ENCODE measurements at places on chromosomes 3 and 15.

DNA sequence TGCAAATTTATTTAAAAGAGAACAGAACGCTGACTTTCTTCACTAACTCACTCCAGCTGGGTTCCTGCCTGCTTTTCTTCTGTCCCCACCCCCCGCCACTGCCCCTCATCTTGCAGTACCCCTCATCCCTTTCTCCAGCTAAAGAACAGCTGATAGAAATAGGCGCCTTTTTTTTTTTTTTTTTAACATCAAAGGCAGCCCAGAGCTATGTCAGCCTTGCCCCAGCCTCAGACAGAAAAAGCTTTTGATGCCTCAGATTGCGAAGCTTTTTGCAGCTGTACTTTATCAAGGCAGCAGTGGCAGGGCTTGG lies 1.8 kb downstream of the CADPS start:
- no peak for DNase-seq

DNA sequence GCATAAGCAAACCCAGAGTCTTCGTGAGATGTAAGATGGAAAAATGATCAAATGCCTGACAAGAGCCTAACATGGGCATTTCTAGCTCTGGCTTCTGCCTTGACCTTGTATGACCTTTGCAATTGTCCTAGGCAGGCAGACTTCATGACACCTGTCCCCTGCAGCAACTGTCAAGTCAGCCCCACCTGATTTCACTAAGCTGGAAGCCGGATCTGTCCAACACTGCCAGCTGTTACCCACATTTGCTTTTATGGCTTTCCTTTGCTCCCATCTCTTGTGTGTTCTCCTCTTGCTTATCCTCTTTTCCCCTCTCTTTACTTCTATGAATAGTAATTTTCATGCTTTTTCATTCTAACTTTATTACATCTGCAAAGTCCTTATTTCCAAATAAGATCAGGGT lies 48.5 kb upstream of the TNIK start:
- no peak for DNase-seq

GRCh38 chr3:53161820-53162671 lies 1.0 kb downstream of the PRKCD start:
- peak; percentile 26 for DNase-seq

DNA sequence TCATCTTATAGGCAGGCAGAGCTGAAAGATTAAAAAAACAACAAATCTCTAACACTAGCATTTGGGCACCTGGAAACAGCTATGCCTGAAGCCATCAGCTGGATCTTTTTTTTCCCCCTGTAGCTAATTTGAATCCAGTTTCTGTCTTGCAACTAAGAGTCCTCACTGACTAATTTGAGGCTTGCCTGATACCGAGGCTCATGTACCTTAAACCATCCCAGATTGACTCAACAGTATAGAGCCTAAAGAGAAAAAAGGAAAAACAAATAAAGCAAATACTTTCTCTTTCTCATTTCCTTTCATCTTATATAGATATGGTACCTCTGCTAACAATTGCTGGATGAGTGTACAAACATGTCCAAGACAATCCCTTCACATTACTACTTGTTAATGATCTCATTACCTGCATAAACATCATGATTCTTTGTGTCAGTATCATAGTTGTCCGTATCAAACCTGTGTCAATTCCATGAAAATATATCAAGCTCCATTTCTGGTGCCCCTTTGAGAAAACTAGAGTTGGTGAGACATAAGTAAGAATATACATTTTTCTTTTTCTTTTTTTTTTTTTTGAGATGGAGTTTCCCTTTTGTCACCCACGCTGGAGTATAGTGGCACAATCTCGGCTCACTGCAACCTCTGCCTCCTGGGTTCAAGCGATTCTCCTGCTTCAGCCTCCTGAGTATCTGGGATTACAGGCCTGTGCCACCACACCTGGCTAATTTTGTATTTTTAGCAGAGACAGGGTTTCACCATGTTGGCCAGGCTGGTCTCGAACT lies 43.1 kb downstream of the BHLHE40 start:
- peak; percentile 70 for DNase-seq

- DNase-seq: peak; percentile 63
These were observed 210.2 kb downstream of the ADAMTS17 start for GRCh38 chr15:100131321-100132224.

GRCh38 chr15:29888646-29889045 lies 66.4 kb upstream of the TJP1 start:
- DNase-seq: peak; percentile 27

GRCh38 chr15:84969257-84969656 lies 12.4 kb upstream of the PDE8A start:
- DNase-seq: no peak

GRCh38 chr15:61784734-61785133 lies 275.5 kb downstream of the VPS13C start:
- DNase-seq: no peak

- no peak for DNase-seq
These were observed 10.3 kb downstream of the ZBTB47 start for GRCh38 chr3:42663581-42664437.

All from kidney tubule cell (primary cell).